ENCODE measurements at places on chromosomes 4 and X.

DNA sequence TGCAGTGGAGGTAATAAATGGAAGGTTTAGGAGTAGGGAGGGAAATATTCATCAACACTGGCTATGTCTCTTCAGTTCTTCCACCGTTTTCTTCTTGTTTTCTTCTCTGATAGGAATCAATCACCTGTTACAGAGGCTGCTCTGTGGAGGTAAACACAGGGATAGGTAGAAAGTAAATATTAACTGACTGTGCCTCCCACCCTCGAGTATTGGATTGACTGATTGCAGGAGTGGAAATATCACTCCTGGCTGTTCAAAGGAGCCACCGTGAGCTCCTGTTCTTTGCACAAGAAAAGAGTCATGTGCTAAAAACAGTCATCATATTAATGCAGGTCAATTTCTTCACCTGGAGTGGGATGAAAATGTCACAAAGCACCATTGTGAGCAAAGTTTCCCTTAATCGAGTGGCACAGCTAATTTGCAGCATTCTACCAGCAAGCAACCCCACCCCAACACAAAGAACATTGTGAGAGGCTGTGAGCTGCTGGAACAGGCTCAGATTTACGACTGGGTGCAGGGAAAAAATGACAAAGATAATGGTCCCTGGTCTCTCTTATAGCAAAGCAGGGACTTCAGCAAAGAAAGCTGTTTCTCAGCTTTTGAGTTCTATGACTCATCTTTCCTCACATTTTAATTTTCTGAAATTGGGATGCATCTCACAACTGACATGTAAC, 113.7 kb upstream of the TSPAN5 start:
- no peak for DNase-seq

- DNase-seq: no peak
Observed at GRCh38 chrX:19715711-19716638, 171.4 kb downstream of the SH3KBP1 start.

DNA sequence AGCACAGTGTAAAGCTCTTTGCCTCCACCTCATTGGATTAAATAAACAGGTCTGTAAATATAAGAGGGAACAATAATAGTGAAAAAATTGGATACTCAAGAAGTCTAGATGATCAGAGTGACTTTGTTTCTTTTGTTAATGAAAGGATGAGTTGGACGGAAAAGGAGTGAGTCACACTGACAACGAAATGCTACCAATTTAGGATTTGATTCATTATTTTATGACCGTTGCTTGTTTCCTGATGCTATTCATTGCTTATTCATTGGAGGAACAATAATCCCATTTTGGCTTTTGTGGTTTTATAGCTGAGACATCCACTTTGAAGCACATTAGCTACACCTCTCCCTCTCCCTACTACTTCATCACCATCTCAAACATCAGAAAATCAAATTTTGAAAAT, 74.4 kb upstream of the DYNLT3 start:
- peak; percentile 77 for DNase-seq

DNA sequence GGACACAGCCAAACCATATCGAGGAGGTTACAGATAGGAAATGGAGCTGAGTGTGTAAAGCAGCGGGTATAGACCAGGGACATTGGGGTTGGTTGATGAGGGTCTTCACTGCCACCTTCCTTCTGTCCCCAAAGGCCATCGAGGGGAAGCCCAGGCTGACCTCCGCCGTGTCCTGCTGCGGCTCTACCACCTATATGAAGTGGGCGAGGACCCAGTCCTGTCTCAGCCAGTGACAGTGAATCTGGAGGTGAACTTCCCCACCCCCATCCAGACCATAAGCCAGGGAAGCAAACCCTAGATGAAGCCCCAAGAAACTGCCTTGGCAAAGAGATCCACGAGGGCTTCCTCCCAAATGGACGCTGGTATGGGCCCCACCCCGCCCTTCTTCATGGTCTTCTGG, 23.2 kb upstream of the MRFAP1 start:
- DNase-seq: no peak

GRCh38 chr4:80507507-80507906, 172.0 kb downstream of the CFAP299 start:
- no peak for DNase-seq

GRCh38 chrX:44012484-44013096, 39.4 kb upstream of the NDP start:
- DNase-seq: peak; percentile 65

DNA sequence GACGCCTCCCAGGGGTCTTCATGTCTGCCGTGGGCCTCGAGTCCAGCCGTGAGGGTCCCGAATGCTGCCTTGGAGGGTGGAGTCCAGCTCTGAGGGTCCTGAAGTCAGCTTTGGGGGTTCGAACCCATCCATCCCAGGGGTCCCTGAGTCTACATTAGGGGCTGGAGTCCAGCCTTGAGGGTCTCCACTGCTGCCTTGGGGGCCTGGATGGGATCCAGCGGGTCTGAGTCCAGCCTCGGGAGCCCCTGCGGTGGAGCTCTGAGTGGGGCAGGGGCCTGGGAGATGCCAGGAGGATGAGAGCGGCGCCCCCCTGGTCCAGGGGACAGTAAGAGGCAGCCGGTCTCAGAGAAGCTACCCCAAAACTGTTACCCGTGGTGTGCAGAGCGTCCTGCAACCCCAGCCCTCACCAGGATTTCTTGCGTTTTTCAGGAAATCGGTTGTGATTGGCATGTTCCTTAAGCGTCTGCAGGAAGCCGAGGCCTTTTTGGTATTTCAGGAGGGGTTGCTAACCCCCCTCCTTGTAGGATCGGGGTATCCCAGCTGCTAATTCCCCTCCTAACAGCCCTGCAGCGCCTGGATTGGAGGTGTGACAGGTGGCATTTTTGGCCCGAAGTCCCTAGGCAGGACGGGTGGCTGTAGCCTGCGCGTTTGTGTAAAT, 1.7 kb upstream of the GTPBP6 start:
- no peak for DNase-seq

DNA sequence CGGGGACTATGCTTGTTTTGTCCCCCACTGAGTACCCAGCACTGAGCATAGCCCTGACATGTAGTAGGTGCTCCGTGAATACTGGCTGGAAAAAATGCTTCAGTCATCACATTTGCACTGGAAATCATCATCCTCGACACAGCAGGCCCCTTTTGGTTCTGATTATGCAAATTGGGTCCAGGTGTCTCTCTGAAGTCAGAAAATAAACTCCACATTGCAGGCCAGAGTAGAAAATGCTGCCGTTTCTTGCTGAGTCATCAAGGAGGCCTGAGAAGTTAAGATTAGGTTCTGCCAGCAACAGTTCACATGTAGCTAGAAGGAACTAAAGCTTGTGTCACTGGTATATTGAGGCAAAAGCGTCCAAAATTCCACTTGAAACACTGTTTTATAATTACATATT, 15.0 kb upstream of the STK32B start:
- DNase-seq: peak; percentile 87

GRCh38 chr4:15756361-15756861, 21.7 kb upstream of the CD38 start:
- peak; percentile 50 for DNase-seq

DNA sequence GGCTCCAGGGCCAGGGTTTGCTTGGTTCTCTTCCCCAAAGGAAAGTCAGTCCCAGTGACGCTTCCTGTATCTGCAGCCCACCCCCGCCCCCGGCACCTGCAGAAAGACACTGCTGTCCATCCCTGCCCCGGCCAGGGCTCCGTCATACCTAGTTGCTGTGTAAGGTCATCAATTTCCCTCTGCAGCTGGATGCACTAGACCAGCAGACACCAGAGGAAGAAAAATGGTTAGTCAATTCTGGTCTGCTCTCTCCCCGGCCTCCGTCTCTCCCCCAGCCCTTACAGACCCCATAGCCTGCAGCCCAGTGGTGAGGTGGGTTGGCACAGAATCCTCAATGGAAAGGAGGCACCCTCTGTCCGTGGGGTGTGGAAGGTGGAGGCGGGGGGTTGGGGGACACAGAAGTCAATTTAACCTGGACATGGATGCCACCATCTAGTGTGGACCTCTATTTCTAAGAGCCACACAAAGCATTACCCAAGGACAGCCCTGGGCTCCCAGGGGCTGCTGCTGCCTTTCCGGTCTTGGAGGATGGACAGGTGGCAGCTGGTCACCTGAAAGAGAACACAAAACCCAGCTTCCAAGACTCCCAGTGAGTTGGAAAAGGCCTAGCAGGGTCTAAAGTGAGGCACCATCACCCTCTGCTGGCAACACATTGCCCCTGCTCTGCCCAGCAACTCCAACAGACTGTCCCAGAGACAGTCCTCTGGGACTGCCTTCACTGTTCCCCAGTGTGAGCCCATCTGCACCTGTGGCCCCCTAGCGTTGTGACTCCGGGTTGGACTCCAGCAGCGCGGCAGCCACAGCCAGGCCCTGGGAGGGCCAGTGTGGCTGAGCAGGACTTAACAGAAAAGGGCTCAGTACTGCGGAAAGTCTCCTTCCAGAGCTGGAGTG, 40.2 kb upstream of the NHSL2 start:
- DNase-seq: peak; percentile 3

DNA sequence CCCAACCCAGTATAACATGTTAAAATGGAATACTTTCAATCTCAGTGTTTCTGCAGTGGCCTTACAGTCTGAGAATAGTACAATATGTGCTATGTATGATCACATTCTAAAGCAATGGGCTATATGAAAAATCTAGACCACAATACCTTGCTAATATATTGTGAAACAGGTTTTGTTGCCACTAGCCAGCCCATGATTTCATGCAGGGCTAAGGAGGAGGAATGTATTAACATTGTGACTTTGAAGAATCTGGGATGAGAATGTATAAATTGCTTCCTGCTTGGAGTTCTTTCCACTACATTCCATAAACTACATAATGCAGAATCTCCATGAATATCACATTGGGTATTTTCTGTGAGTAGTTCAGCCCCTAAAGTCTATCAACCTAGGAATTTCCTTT, 935.4 kb upstream of the GRIA3 start:
- DNase-seq: peak; percentile 44

DNA sequence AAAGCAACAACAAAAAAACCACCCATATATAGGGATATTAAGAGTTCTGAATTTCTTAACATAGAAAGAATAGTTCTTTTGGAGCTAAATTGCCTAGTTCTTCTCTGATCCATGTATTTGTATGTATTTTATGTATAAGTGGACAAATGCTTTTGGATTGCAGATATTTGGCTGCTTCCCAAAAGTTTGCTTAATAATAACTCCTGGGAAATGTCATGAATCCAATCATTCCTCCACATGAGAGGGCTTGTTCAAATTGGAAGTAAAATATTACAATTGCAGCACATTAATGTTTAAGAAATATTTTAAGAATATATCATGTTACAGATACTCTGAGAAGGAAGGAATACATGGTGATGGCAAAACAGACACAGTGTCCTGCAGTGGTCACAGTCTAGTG, 71.5 kb upstream of the PAGE3 start:
- DNase-seq: no peak

DNA sequence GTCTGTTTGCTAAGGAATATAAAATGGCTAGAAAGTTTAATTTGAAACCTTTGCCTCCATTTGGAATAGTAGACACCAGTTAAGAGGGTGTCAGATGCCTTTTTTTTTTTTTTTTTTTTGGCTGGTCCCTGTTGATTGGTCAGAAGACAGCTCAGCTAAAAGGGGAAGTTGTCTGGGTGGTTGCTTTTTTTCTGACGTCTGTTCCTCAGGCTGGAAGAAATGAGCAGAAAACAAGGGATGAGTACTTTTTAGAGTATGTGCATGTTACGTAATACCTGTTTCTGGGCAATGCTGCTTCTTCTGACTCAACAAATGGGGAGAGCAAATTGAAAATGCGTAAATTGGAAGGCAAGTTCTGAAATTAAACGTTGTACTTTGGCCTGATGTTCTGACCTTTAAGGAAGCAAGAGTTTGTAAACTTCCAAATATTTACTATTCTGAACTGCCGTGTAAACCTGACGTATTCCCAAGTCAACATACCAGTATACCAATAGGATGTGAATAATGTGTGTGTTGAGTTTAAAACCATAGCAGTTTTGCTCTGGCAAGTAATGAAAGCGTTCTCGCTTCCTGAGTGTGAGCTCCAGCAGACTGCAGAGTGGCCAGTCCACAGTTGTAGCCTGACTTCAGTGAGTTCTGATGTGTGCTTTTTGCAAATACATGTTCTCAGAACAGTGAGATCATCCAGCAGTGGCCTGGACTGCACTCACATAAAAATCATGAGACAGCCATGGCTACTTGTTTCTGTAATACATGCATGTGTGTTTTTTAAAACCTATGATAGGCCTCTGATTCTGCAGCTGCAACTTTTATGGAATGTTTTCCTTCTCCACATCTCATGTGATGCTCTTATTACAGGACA, 1.7 kb downstream of the SAT1 start:
- peak; percentile 80 for DNase-seq

DNA sequence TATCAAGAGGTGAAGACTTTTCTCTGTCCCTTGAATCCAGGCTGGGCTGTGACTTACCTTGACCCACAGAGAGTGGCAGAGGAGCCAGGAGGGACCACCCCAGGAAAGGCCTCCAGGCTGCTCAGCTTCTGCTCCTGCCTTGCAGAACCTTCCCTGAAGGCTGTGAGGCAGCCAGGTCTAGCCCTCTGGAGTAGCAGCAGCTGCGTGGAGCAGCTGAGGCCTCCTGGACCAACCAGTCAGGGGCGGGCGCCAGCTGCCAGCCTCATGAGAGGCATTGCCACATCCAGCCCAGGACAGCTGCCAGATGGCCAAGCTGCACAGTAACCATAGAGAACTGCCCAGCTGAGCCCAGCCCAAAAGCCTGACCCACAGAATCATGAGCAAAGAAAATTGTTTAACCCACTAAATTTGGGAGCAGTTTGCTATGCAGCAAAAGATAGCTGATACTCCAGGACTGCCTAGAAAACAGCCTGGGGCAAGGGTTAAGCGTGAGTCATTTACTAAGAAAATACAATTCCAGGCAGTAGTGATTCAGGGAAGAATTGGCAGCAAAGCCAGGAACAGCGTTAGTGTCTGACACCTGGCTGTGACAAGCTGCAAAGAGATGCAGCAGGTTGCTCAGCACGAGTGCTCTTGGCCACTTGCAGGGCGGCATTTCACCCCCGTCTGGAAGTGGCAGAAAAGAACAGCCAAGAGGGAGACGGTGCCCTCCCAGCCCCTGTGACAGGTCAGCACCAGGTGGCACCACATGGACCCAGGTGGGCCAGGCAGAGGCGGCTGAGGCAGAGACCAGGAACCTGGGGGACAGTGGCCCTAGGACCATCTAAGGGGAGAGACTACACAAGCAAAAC, 14.7 kb upstream of the PDE6B start:
- no peak for DNase-seq

- DNase-seq: peak; percentile 60
Observed at GRCh38 chr4:101345596-101346350, 1.6 kb downstream of the PPP3CA start.

- no peak for DNase-seq
Observed at GRCh38 chrX:105277132-105277531, 56.6 kb upstream of the TEX13A start.

DNA sequence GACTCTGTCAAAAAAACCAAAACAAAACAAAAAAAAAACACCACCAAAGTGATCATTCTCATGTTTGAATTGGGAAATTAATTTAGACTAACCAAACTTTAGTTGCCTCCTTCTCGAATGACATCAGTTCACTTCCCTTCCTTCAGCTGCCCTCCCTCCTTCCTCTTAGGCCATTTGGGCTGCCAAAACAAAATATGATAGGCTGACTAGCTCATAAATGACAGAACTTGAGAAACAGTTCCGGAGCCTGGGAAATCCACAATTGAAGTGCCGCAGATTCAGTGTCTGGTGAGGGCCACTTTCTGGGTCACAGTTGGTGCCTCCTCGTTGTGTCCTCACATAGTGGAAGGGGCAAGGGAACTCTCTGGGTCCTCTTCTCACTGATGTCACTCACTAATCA, 16.1 kb upstream of the WAS start:
- no peak for DNase-seq
